Activated T-helper 1 cell treated with anti-CD3 and anti-CD28 coated beads, Interleukin-12 subunit alpha, Interleukin-12 subunit beta, Interleukin-2, Interleukin-4 antibody, amounts not matched to agents 30 ng/mL and 10 ng/mL and 1 ng/mL, durations not matched to agents 14 hours and 24 hours and 36 hours (primary cell): ENCODE measurements at places on chromosomes 1 and 21.
A peak's percentile ranks its signal among the peaks of the same experiment; 100 is the strongest.

GRCh38 chr1:188669728-188670382 is 1807.8 kb downstream of the BRINP3 start:
- DNase-seq, result no peak

DNA sequence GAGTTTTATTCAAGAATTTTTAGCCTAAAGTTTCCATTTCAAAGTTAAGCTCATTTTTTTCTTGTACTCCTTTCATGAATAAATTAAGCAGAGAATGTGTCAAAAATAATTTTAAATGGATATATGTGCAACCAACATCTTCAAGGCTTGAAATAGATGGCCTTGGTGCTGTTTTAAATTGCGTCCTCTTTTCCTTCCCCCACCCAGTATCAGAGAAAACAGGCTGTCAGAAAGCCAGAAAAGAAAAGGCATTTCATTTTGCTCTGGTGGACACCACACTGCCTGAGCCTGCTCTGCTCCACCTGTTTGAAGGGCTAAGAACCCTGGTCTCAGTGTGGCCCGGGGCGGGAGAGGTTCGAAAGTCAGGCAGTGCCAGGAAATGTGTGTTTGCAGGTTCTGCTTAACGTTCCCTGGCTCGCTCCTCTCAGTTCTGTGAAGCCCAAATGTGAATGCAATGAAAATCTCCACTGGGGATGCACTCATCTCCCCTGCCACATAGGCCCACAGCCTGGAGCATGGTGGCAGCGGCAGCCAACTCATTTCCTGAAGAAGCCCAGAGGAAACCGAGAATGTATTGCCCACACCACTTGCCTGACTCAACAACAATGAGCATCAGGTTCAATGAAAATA is 134.4 kb downstream of the SDCCAG8 start:
- no peak for DNase-seq

DNA sequence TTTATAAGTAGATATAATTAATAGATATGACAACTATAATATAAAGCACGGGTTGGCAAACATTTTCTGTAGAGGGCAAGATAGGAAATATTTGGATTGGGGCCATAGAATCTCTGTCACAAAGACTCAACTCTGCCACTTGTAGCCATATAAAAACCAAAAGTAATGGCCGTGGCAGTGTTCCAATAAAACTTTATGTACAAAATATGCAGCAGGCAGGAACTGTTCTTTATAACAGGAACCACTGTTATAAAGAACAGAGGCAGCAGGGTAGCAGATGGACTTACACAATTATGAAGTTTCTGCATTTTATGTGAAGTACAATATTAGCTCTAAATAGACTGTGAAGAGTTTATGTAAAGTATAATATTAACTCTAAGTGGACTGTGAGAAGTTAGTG is 16.9 kb upstream of the QSOX1 start:
- DNase-seq, result no peak

GRCh38 chr1:205774198-205775014 is 876 bp downstream of the RAB29 start:
- DNase-seq, result peak; percentile 42

DNA sequence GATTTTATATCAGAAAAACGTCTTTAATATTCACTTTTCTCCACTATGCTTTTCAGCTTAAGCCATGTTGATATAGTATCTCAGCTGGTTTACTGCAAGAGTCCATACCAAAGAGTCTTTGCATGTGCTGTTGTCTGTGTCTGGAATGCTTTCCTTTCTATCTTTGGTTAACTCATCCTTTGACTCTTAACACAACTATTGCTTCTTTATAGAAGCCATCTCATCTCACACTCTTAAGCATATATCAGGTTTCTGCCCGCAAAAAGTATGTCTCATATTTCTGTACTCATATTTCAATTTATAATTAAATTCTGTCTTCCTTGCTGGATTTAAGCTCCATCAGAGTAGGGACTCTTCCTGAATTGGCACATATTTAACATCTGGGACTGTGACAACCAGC is 220.9 kb upstream of the KCNK2 start:
- no peak for DNase-seq

GRCh38 chr21:29378832-29379231 is 80.1 kb downstream of the BACH1 start:
- DNase-seq, result no peak

- no peak for DNase-seq
Observed at GRCh38 chr1:21939650-21940374, 2.7 kb upstream of the HSPG2 start.

DNA sequence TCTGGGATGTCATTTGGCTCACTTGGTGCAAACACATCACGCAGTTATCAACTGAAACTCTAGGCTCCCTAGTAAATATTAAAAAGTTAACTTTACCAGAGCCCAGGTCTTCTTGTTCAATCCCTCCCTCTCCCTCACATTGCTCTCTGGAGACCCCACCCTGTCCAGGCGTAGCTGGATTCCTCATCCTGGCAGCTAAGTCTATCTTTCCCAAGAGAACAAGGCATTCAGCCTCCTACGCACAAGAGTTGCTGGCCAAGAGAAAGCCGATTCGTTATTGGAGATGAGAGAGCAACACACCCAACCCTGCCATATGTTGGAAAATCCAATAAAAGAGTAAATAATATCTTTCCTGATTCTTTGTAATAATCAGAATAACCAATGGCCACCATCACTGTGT is 117.9 kb downstream of the SLC30A10 start:
- DNase-seq, result no peak

GRCh38 chr1:205669341-205670149 is 10.8 kb downstream of the SLC45A3 start:
- no peak for DNase-seq

DNA sequence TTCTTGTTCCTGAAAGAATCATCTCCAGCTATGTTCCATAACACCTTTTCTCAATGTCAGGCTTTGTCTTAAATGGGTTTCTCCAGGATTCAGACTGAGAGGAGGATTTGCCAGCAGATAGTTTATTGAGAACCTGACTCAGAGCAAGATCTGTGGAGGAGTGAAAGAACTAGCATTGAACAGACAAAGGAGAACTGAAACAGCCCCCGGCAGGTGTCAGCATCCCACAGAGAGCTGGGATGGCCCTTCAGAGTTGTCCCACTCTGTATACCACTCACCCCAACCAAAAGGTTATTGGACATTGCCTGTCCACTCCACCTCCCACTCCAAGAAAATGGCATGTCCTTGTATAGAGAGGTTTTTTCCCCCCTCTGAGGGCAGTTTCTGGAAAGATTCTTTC is 270.7 kb downstream of the PAPPA2 start:
- DNase-seq, result no peak

GRCh38 chr1:204419064-204419403 is 7.4 kb upstream of the PPP1R15B start:
- no peak for DNase-seq

DNA sequence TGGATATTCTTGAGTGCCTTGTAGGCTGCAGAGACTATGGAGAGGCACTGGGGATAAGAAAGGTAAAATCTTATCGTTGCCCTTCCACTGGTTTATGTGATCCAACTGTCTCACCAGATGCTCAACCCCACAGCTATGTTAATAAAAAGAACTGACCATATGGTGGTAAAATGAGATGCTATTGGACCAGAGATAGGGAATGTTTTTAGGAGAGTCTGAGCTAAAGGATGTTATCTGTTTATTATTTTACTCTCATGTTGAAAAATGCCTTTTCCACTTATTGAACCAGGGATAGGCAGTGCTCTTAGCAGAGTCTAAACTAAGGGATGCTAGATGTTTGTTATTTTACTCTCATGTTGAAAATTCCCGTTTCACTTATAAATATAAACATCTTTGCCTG is 172.8 kb upstream of the GREM2 start:
- DNase-seq, result no peak

- DNase-seq, result no peak
Observed at GRCh38 chr1:69932760-69933159, 272.6 kb downstream of the LRRC40 start.

DNA sequence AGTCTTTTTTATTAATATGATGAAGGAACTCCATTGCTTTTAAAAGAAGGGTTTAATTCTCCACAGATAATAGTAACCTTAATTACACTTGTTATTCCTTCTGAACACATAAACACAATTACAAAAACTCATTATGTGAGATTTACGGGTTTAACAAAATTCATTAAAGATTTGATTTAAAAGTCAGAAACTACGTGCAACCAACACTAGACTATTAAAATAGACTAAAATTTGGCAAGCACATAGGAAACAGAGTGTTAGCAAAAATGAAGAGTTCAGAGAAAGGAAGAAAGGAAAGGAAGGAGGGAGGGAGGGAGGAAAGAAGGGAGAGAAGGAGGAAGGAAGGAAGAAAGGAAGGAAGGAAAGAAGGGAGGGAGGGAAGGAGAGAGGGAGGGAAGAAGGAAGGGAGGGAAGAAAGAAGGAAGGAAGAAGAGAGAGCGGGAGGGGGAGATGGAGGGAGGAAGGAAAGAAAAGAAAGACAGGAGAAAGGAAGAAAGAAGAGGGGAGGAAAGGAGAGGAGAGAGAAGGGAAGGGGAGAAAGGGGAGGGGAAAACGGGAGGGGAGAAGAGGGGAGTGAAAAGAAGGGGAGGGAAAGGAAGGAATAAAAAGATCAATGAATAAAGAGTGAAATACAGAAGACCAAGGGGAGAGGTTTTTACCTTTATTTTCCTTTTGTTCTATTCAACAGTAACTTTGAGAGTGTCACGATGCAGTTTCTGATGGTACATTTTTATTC is 123.4 kb upstream of the LYPLAL1 start:
- DNase-seq, result no peak

DNA sequence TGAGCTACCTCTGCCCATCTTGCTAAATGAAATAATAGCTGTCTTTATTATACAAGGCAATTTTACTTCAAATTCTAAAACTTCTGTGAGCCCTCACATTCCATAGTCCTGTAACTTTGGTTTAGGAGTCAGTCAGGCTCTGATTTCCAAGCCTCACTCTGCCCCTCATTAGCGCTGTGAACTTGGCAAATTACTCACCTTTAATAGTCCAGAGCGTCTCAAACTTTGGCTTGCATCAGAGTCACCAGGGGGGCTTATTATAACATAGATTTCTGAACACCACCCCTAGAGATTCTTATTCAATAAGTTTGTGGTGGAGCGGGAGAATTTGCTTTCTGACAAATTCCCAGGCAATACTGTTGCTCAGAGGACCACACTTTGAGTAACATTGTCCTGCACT is 126.2 kb upstream of the FGGY start:
- no peak for DNase-seq

DNA sequence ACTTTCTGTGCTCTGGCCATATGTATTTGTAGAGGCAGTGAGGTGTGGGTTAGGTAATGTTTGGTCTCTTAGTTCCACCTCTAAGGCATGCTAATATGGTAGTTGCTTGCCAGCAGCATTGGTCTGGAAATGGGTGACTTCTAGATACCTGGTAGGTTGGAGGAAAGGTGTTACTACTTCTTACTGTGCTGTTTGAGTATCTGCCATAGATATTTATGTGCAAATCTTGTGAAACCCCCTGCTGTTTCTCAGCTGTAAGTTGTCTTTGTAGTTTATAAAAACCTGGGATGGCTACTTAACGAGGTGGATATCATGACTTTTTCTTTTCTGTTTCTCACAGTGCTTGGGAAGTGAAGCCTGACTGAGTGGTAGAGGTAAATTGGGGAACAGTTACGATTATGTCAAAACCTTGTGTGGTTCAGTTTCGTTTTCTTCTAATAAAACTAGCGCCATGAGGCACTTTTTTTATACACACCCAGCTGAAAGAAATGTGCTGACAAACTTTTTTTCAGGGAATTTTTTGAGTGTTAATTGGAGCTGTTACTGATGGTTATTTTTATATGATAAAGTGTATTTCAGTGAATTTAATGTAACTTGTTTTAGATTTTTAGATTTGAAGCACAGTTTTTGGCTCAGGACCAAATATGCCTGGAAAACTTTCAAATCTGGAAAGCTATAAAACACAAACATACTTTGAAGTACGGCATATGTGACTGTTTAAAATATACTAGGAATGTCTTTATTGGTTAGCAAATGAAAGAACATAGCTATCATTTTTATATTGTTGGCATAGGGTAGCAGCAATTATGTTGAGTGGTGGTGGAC is 42.1 kb downstream of the CAMSAP2 start:
- no peak for DNase-seq

DNA sequence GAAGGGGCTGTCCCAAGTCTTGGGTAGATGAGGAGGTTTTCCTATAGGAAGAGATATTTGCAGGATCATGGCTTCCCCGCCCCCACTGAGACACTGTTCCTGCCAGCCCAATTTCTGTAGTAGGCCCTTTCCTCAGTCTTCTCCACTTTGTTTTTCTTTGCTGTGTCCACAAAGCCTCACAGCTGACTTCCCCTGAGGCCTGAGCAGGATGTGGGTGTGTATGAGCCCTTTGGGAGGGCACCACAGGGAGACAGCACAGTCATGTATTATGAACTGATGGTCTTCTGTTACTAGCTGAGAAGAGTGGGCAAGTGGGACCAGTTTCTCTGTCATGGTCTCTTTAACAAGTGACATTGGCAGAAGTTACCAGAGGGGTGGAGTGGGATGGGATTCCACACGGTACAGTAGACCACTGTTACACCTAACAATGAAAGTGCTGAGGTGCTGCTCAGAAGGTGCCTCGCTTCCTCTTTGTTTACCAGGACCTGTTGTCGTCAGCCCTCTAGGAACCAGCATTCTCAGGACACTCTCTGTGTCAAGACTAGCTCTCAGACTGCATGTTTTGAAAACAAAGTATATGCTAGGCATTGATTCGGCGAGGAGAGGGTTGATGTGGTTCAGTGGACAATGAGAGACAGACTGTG is 253.8 kb upstream of the HOOK1 start:
- no peak for DNase-seq

GRCh38 chr1:203656796-203657747 is 30.4 kb downstream of the ATP2B4 start:
- DNase-seq, result no peak

- no peak for DNase-seq
Observed at GRCh38 chr1:22114083-22115012, 28.5 kb downstream of the WNT4 start.

GRCh38 chr1:70963374-70963773 is 84.2 kb downstream of the PTGER3 start:
- no peak for DNase-seq

- peak; percentile 50 for DNase-seq
Observed at GRCh38 chr1:186618401-186619170, 61.6 kb downstream of the PTGS2 start.

DNA sequence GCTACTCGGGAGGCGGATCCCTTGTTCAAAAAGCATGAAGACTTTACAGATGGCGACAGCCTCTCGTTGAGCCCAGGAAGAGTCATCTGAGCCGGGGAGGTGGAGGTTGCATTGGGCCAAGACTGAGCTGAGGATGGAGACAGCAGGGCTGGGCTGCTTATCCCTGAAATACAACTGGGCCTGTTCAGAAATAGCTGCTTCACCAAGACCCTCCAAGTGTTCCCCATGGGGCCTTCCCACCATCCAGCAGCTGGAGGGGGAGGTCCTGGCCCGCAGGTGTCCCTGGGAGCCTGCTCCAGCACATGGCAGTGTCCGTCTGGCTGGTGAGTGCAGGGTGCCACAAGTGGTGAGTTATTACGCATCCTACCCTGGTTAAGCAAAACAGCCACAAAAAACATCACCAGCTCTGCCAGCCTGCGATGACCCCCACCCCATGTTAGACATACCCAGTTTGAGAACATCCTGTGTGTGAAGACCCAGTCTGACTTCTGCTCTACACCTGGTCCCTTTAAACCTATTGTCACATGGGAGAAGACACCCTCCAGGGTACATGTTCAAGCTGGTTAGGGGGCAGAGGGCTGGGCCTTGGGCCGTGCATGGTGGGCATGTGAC is 93.1 kb upstream of the TMPRSS2 start:
- DNase-seq, result no peak
